ENCODE measurements at places on chromosomes 16 and 17.
A peak's percentile ranks its signal among the peaks of the same experiment; 100 is the strongest.

- no peak for DNase-seq
Measured at GRCh38 chr17:9192010-9192409, 170.7 kb downstream of the NTN1 start.

DNA sequence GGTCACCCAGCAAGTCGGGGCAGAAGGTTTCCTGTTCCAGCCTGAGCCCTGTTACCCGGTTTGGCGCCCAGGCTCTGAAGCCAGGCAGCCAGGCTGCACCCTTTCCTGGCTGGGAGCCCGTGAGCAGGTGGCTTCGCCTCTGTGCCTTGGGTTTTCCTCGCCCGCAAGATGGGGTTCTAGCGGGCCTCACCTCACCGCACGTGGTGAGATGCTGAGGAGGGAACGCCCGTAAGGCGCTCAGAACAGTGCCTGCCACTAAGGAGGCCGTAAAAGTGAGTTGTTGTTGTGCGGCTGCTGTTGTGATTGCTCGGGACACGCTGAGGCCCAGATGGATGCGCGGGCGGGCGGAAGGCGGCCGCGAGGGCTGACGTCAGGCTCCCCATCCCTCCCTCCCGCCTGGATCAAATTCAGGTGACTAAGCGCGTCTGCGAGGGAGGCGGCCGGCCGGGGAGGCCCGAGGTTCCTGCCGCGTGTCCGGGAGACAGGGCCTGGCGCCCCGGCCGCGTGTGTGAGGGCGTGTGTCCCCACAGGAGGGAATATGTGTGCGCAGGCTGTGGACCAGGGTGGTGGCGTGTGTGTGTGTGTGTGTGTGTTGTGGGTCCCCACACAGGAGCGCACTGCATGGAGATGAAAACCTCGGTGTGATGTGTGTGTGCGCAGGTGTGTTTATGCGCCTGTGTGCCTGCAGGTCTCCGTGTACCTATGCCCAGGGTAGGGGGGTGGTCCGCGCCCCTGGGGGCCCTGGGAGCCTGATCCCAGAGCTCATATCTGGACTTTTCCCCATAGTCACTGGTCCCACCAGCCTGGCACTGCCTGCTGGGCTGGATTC lies 4.3 kb downstream of the CAMKK1 start:
- DNase-seq, result no peak

- DNase-seq, result peak; percentile 70
Measured at GRCh38 chr16:23434380-23434779, 18.6 kb downstream of the COG7 start.

DNA sequence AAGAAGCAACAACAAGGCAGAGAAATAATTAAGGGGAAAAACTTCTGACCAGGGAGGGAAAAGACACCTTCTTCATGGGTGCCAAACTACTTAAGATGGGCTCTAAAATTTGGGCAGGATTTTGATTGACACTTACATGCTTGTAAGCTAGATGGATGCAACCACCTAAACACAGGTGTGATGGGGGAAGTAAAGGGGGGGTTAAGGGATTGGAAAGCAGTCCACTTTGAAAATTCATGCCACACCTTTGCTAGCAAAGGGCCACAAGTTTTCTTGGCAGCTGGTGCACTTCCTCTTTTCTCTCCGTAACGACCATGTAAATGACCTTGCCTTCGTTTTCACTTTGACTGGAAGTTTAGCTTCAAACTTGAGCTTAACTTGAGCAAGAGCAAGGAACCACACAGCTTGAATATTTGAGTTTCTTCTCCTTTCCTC lies 14.3 kb upstream of the PRKAR1A start:
- peak; percentile 30 for DNase-seq

DNA sequence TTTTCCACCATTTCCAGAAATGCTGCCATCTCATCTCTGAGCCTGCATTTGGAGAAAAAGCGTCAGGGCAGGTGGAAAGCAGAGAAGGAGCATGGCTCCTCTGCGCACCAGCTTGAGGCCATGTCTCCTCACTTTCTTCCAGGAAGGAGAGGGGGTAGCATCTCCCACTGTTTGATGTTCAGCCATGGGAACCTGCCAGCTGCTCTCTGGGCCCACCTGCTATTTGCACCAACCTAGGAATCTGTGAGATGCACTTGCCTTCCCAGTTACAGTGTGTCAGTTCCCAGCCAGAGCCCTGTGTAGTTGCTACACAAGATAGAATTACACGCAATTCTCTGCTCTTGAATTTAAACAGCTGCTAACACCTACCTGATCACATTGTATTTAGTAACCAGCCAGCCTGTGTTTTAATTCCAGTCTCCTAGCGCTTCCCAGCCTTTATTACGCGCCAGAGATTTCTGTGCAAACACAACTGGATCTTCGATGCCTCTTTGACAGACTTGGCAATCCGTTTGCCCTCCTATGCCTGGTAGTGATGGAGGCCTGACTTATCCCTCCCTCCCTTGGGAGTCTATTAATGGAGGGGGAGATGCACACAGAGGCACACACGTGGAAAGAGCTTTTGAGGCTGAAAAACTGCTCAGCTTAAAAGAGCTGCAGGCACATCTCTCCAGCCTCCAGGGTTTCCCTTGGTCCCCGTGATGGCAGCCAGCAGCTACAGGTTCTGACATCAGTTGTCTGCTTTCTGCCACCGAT lies 98.1 kb upstream of the SEC14L1 start:
- DNase-seq, result no peak

DNA sequence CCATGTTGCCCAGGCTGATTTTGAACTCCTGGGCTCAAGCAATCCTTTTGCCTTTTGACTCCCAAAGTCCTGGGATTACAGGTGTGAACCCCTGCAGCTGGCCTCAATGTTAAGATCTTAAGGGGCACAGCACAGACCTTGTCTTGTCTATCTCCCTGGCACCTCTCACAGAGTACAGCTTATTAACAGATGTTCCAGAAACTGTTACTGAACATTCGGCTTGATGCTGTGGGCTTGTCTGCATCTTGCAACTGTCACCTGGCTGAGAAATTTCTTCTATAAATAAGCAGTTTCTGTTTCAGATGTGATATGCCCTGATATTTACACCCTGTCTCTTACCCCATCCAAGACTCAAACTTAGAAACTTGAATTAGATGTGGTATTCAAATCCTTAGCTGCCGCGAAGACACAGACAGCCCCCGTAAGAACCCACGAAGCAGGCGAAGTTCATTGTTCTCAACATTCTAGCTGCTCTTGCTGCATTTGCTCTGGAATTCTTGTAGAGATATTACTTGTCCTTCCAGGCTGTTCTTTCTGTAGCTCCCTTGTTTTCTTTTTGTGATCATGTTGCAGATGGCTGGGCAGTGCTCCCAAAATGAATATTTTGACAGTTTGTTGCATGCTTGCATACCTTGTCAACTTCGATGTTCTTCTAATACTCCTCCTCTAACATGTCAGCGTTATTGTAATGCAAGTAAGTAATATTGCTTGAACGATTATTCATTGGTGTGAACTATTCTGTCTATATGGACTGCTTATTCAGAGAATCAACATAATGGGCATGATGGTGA lies at the start of gene TNFRSF17:
Gene TNFRSF17 (plus strand): TSS at position 450 of the 791 bp plus-strand sequence. CDS start 115 bp downstream, at position 565.
- no peak for DNase-seq

GRCh38 chr17:9307313-9307998 lies 268.2 kb downstream of the STX8 start:
- DNase-seq, result no peak

DNA sequence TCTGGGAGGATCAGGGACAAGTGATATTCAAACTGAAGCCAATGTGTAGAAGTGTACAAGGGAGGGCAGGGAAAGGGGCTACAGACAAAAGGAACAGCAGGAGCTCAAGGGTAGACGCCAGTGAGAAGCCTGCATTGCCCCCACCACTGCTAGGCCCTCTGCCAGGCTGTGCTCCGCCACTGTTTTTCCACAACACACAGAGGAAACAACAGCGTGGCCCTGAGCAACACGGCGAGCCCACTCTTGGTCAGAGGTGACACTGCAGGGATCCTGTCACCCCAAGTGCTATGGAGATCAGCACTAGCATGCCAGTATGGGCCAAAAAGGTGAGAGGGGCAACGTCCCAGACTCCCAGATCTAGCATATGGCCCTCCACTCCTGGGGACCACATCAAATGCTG lies 23.4 kb downstream of the MYO18A start:
- DNase-seq, result no peak

GRCh38 chr17:10135539-10136257 lies 62.7 kb downstream of the GAS7 start:
- no peak for DNase-seq

- DNase-seq, result no peak
Measured at GRCh38 chr17:12553625-12554024, 112.1 kb upstream of the MYOCD start.

GRCh38 chr16:56228476-56228875 lies 37.2 kb downstream of the GNAO1 start:
- no peak for DNase-seq

DNA sequence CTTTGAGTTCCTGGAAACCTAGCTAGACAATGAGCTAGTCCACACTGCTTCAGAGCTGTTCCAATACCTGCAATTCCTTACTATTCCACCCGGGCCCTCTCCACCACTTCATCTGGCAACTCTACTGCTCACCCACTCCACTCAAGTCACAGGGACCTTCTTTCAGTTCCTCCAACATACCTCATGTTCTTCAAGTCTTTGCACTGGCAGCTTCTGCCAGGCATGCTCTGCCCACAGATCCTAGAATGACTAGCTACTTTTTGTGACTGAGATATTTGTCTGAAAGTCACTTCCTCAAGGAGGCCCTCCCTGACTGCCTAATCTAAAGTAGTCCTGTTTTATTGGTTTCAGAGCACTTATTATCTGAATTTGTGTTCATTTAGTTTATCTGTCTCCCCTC lies 86.4 kb downstream of the TEX14 start:
- no peak for DNase-seq

- DNase-seq, result no peak
Measured at GRCh38 chr16:50469744-50470321, 78.4 kb upstream of the NKD1 start.

- DNase-seq, result peak; percentile 61
Measured at GRCh38 chr17:49861150-49861884, 13.4 kb upstream of the TAC4 start.

DNA sequence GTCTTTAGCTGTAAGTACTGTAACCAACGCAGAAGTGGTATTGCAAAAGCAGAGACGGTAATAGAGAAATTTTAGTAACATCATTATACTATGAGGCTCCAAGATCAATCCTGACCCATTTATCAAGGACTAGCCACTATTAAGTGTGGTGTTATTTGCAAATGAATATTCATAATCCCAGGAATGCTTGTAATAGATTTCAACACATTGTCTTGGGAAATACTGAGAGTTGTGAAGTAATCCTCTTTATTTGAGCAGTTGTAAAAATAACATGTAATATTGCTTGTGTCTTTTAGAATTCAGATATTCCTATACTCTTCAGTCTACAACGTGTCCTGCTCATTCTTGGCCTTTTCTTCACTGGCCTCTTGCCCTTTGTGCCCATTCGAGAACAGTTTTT lies 46.4 kb downstream of the GDPD1 start:
- no peak for DNase-seq

DNA sequence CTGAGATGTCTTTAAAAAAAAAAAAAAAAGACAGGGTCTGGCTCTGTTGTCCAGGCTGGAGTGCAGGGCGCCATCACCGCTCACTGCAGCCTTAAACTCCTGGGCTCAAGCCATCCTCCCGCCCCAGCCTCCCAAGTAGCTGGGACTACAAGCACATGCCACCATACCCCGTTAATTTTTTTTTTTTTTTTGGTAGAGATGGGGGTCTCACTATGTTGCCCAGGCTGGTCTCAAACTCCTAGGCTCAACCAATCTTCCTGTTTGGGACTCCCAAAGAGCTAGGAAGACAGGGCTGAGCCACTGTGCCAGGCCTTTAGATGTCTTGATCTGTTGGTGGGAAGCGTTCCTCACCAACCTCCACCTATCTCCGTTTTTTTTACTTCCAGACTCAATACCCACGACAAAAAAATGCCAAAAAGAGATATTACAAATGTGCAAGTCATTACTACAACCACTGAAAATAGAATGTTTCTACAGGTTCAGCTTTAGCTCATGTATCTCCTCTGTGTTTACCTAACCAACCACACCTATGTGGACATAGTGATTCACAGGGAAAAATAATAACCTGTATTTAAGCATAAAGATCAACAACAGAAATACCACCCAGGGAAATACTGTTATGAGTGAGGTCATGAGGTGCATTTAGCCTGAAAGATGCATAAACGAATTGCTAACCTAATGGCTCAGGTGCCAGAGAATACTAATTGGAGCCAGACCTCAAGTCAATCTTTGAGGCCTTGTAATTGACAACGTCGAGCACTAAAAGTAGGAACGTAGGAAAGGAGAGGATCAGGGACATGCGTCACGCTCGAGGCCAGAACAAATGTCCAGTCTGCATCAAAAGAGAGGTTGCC lies 22.6 kb downstream of the NACA2 start:
- no peak for DNase-seq

GRCh38 chr16:57693550-57693949 lies 1.1 kb upstream of the DRC7 start:
- no peak for DNase-seq

GRCh38 chr17:3688027-3688553 lies 7.9 kb downstream of the P2RX5 start:
- no peak for DNase-seq

DNA sequence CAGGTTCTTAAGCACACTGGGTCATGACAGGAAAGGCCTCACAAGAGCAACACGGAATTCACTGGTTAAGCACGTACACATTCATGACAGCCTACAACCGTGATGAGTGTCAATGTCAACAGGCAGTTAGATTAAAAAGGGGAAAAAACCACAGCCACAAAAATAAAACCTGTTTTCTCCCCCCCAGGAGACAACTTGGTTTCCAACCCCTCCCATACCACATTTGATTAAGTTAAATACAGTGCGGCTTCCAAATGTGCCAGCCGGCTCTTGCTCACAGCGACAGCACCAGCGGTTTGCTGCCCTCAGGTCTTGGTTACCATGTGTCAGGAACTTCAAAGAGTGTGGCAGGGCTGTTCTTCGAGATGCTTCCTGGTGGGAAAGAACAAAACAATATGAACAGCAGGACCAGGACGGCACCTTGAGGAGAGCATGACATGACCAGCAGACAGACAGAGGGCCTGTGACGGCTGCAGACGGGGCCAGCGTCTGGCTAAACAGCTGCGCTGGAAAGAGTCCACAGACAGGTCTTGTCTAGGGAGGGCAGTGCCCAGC lies 193.6 kb downstream of the PARN start:
- peak; percentile 1 for DNase-seq

- no peak for DNase-seq
Measured at GRCh38 chr17:31390748-31391495, 553 bp upstream of the RAB11FIP4 start.

- no peak for DNase-seq
Measured at GRCh38 chr16:75703306-75703705, 2.0 kb upstream of the DUXB start.

- no peak for DNase-seq
Measured at GRCh38 chr17:42670789-42671657, 5.8 kb downstream of the PLEKHH3 start.

DNA sequence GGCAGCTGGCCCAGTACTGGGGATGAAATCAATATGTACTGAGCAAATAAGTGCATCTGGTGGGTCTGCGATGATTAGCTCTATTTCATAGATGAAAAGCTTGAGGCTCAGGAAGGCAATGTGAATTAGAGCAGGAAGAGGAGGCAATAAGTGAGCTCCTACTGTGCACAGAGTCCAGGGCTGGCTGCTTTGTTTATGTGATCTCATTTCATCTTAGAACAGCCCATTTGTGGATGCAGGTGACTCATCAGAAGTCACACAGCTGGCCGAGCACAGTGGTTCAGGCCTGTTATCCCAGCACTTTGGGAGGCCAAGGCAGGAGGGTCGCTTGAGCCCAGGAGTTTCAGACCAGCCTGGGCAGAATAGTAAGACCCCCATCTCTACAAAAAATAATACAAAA lies 7.1 kb downstream of the TMEM114 start:
- DNase-seq, result no peak

GRCh38 chr16:12386192-12386591 lies 409.7 kb downstream of the SNX29 start:
- no peak for DNase-seq

GRCh38 chr17:83014940-83015910 lies 64.2 kb upstream of the METRNL start:
- no peak for DNase-seq
